CD4-positive, alpha-beta memory T cell (primary cell): ENCODE measurements at places on chromosomes 12 and 14.

- DNase-seq = no peak
Measured at GRCh38 chr12:120586206-120586605, 5.0 kb upstream of the POP5 start.

- no peak for DNase-seq
Measured at GRCh38 chr12:53005215-53005985, 856 bp upstream of the EIF4B start.

DNA sequence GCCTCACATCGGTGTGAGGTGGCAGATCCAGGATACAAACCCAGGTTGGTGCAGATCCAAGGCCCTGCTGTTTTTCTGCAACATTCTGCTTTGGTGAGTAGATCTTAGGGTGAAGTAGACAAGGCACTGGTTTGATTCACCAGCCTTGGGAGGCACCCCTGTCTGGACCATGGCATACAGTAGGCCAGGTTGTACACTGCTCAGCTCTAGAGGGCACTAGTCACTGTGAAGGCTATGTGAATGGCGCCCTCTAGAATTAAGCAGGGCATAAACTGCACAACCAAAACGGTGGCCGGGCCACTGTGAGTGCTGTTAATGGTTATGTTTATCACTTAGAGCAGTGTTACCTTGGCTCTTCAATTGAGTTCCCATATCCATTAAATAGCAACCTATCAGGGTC is 280.6 kb upstream of the PWP1 start:
- no peak for DNase-seq

DNA sequence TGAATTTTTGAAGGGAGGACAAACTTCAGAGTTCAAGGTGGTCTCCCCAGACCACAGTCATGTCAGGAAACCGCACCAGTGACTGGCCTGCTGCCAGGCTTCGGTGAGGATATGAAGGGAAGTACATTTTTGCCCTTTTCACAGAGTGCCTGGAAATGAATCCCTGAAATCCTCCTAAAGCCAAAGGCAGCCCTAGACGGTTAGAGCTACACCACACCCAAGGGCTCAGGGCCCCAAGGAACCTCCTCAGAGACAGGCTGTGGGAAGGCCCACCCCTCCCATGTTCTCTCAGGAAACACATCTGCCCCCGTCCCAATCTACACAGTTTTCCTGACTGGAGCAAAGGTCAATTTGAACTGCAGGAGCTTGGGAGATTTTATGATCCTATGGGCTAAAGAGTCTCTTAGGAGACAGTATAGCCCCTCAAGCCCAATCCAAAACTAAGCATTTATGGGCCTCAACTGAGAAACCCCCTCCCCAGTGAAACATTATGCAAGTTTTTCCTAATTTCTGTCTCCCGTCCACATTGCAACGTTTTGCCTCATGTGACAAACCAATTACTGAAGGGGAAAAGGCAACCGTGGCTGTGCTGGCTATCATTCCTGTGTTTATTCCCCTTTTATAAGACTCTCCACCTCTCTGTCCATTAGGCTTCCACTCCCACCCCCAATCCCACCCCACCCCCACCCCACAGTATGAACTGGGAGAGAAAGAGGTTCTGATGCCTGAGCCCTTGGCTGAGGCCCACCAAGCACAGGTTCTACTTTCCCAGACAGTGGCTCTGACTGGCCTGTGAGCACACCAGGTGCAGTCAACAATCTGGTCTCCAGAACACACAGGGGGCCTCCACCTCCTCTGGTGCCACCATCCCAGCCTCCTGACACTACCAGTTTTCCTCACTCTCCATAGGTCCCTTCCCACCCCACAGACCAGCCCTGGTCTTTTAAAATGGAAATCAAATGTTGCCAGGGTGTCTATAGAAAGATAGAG is 9.6 kb upstream of the RNASE1 start:
- no peak for DNase-seq

DNA sequence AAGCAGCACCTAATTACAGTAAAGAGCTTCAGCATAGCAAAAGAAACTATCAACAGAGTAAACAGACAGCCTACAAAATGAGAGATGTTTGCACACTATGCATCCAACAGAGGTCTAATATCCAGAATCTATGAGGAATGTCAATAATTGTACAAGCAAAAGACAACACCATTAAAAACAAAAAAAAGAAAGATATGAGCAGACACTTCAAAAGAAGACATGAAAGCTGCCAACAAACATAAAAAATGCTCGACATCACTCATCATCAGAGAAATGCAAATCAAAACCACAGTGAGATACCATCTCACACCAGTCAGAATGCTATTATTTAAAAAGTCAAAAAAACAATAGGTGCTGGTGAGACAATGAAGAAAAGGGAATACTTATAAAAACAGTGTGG is 273.1 kb downstream of the TMTC2 start:
- no peak for DNase-seq

DNA sequence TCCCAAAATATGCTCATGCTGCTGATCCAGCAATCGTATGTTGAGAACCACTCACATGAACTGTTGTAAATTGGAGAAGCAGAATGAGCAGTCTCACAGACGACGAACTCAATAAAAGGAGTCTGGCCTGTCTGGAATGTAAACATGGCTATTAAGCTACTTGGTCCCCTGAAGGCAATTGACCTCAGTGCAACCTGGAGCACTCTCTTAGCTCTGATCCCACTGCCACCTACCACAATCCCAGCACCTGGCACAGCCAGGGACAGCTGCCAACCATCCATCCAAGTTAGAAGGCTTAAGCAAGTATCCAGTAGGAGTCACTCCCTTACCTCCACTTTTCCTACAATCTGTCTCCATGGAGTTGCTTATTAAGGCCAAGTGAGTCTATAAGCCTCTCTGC is 406.9 kb upstream of the CLEC14A start:
- no peak for DNase-seq

DNA sequence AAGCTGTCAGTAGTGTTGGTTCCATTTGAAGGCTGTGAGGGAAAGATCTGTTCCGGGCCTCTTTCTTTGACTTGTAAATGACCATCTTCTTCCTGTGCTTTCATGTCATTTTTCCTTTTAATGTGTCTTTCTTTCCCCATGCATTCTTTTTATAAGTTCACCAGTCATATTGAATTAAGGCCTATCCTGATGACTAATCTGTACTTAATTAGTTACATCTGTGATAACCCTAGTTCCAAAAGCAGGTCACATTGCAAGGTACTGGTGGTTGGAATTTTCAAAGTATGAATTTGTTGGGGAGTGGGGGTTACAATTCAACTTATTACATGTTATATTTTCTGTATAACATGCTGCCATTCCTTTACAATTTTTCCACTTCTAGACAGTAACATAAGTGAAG is 1642.1 kb upstream of the FLRT2 start:
- no peak for DNase-seq

GRCh38 chr12:87304406-87304805 is 724.8 kb downstream of the C12orf50 start:
- DNase-seq = no peak

DNA sequence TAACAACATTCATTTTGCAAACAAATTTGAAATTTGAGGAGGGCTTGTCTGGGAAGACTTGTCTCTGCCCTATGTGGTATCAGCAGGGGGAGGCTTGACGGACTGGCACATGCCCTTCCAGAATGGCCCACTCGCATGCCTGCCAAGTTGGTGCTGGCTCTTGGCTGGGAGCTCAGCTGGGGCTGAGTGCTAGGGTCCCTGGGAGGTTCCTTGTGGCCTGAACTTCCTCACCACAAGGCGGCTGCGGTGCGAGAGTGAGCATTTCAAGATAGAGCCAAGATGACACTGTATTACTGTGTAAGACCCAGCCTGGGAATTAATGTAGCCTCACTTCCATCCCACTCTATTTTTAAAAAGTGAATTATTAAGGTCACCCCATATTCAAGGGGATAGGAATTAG is 271.6 kb upstream of the PLEKHG7 start:
- DNase-seq = no peak

GRCh38 chr12:88955531-88955930 is 375.3 kb upstream of the KITLG start:
- DNase-seq = no peak

- no peak for DNase-seq
Measured at GRCh38 chr12:105887131-105887530, 251.6 kb downstream of the NUAK1 start.

GRCh38 chr12:114018669-114019068 is 52.5 kb upstream of the RBM19 start:
- no peak for DNase-seq

- no peak for DNase-seq
Measured at GRCh38 chr14:72745546-72745945, 148.4 kb downstream of the DPF3 start.

DNA sequence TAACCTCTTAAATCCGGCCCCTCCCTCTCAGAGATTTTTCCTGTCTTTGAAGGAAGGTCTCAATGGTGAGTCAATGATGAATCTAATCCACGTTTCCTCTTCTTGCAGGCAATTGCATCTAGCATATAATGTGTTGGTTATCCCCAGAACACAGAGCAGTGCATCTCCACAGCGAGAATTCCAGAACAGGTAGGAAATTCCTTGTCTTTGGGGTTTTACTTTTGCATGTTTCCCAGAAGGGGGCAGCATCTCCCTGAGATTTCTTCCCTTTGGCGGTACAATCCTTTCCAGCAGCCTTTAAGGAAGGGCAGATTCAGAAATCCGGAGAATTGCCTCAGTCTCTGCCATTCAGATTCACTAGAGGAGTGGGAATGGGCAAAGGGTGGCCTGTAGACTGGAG is 128.0 kb downstream of the KCNA5 start:
- no peak for DNase-seq

- DNase-seq = no peak
Measured at GRCh38 chr14:61585598-61586543, 109.4 kb upstream of the HIF1A start.

DNA sequence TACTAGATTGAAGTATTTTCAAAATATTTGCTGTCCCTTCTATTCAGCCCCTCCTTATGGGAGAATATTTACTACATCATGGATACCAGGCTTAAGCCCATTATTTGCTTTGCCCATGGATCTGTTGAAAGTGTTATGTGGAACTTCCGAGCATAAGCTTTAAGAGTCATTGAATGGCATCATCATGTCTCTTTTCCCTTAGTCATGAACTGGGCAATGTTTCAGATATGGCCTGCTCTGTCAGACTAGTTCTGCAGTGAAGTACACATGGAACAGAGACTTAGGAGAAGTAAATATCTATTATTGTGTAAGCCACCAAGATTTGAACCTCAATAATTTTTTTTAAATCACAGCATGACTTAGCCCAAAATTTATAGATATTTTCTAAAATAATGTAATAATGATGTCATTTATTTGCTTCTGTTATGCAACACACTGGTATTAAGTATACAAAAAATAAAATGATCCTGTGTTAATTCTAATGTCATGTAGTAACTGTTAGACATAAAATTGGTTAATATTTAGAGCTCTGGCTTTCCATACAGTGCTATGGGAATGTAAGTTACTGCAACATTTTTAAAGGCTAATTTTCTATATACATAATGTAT is 1097.3 kb downstream of the SLC16A7 start:
- no peak for DNase-seq

GRCh38 chr12:22043943-22044342 is 2.1 kb upstream of the CMAS start:
- DNase-seq = no peak

GRCh38 chr12:120932058-120932457 is 27.9 kb upstream of the SPPL3 start:
- DNase-seq = no peak

DNA sequence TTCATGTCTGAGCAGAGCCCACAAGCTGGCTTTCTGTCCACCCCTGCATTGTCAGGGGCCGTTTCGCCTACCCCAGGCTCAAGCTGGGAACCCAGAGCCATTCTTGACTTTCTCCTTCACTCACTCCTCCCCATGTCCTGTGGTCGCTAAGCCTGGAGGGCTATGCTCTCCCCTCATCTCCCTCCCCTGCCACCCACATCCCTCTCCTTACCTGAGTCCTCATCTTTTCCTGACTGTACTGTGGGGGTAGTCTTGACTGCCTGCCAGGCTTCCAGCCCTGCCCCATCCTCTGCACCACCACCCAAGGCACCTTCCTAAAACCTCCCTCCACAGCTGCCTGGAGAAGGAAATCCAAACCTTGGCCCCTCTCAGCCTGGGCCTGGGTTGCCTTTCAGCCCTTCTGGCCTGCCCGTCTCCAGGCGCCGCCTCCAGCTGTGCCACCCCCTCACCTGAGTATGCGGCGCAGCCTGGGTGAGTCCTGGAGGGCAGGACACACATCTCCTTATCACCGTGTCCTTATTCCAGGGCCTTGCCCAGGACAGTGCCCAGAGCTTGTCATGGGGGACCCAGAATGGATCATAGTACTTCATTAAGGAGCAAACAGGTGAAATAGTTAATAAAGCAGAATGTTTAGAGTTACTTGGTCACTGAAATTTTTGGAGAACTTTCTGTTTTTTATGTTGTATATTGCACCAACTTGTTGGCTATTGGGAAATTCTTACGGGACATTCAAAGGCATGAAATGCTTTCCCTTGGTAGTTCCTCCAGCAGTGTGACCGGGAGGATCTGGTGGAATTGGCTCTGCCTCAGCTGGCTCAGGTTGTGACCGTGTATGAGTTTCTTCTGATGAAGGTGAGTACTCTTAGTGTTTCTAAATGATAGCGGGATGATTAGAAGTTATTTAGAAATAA is 14.5 kb downstream of the ZNF839 start:
- DNase-seq = no peak

GRCh38 chr12:81209012-81209411 is 131.1 kb downstream of the ACSS3 start:
- DNase-seq = no peak

- DNase-seq = no peak
Measured at GRCh38 chr14:74962046-74962445, 6.6 kb upstream of the PGF start.

DNA sequence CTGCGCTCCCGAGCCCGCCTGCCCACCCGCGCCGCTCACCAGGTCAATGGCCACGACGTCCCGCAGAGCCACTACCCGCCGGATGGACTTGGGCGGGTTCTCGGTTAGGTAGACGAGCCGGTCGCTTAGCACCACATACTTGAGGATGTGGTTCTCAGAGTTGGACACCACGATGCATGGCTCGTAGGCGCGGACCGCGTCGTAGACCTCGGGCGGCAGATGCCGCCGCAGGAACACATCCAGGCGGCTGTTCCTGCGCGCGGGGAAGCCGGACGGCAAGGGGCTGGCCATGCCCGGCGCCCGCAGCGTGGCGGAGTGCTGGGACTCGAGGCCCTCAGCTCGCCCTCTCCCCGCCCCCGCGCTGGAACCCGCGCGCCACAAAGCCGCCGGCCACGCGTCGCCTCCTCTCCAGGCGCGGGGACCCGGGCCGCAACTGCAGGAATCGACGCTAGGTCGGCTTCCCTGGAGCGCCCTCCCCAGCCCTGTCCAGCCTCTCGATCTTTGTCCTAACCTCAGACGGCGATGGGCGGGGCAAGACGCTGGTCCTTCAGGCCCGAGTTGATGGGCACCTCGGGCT is at the start of gene C12orf56:
Gene C12orf56 (minus strand): TSS at position 484 of the 577 bp plus-strand sequence. CDS start 193 bp downstream, at position 291.
- no peak for DNase-seq

GRCh38 chr14:46717211-46717610 is 65.6 kb upstream of the RPL10L start:
- DNase-seq = no peak

- DNase-seq = no peak
Measured at GRCh38 chr14:61211476-61212255, 69.5 kb downstream of the TMEM30B start.

GRCh38 chr14:58899317-58899713 is 261.6 kb downstream of the DACT1 start:
- no peak for DNase-seq

- DNase-seq = no peak
Measured at GRCh38 chr14:32370714-32371113, 41.6 kb downstream of the AKAP6 start.
